Inflammatory macrophage treated with lipopolysaccharide for 1 hour (primary cell): ENCODE measurements at places on chromosomes 7 and 10.

GRCh38 chr10:104144931-104145330 is 23.0 kb downstream of the SFR1 start:
- peak; percentile 61 for DNase-seq

GRCh38 chr10:49486009-49486408 is 52.9 kb downstream of the ERCC6 start:
- no peak for DNase-seq

DNA sequence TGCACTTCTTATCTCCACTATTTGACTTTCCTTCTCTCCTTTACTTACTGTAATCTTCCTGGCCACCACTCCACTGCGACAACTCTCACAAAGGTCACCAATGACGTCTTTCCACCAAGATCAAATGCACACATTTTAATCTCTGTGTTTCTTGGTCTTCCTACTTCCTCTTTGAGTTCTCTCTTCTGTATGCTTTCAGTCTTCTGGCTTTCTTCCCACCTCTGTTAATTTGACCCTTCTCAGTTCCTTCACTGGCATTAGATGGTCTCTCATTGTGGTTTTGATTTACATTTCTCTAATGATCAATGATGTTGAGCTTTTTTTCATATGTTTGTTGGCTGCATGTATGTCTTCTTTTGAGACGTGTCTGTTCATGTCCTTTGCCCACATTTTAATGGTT is 31.9 kb downstream of the FAM107B start:
- DNase-seq: peak; percentile 31

- no peak for DNase-seq
These were observed 52.4 kb downstream of the SHH start for GRCh38 chr7:155759740-155760430.

DNA sequence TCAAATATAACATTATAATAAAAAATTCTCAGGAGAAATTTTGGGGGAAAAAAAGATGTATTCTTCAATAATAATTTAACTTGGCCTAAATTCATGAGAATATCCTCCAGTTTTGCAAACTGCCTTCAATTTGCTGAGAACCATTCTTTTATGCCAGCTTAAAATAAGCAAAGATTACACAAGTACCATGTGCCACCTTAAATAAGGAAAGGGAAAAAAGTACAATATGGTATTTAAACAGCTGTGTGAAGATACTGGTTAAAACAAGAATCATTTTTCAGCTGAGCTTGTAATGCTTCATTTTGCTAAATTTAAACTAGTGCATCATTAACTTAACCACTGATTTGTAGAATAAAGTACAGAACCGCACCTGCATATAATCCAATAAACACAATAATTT is 217.8 kb downstream of the LRRN3 start:
- no peak for DNase-seq

GRCh38 chr10:666237-667012 is 23.0 kb downstream of the DIP2C start:
- no peak for DNase-seq

DNA sequence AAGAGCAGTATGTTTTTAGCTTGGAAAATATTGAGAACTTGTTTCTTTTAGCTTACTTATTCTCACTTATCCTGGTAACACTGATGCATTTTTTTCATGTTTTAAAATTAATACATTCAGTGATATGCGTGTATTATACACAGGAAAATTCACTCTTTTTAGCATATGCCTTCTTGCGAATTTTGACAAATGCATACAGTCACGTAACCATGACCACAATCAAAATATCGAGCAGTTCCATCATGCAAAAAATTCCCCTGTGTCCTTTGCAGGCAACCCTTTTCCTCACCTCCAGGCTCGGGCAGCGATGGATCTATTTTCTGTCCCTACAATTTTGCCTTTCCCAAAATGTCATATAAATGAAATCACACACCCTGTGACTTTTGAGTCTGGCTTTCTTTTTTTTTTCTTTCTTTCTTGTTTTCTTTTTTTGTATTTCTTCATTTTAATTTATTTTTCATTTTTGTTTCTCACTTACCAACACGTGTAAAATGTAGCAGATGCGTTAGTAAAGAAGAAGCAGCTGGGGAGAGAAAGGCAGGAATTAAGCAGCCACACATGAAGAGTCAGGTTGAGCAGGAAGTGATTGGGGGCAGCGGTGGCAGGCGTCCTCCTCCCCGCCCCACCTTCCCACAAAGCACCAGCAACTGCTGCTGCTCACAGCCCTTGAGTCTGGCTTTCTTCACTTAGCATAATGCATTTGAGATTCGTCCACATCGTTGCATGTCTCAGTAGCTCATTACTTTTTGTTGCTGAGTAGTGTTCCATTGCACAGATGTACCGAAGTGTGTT is 29.9 kb downstream of the ADRB1 start:
- no peak for DNase-seq

GRCh38 chr7:10312942-10313341 is 660.7 kb upstream of the PHF14 start:
- DNase-seq: no peak

DNA sequence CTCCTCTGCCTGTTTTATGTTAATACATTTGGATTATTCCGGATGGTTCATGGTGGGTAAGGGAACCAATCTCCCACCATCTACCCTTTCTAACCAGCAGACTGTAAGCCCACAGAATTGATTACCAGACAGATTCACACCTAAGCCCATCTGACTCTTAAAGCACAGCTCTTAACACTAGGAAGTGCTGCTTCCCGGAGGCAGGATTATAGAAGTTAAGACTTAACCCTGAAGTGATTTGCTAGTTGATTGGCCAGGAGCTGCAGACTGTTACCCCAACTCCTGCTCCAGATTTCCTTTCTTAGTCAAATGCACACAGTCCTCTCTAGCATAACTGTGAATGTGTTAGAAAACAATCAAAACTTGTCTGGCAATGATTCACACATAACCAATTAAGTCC is 221.7 kb downstream of the CDK14 start:
- no peak for DNase-seq

- DNase-seq: no peak
These were observed 272.9 kb upstream of the ZWINT start for GRCh38 chr10:56633876-56634452.

DNA sequence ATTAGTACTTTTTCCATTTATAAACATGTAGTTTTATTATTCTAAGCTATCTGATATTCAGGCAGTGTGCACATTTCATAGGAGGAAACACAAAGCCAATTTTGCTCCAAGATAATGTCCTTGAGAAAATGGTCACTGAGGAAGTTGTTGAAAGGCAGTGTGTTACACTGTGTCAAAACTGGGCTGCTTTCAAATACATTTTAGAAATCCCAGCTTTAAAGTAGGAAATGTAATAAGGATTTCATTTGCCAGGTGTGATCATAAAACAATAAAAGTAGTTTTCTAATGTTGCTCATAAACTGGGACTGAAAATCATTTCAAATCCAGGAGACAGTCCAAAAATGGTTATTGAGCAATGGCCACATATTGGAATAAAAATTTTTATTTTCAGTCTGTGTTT is 80.1 kb downstream of the WDR37 start:
- no peak for DNase-seq

DNA sequence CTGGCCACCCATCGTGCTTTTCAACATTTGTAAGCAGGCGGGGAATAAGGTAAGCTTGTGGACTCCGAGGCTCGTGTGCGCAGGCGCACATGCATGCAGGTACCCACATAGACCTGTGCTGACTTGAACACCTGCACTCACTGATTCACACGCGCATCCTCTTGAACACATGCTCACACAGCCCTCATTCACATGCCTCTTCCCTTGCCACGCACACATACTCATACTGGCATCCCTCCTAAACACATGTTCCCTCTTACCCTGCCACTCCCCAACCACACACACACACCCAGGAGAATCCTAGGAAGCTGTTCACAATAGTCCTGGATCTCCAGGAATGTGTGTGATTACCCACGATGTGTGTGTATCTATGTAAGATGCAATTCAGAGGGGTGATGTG is 44.1 kb upstream of the LBX1 start:
- DNase-seq: no peak

GRCh38 chr10:73940634-73941221 is 29.8 kb downstream of the PLAU start:
- peak; percentile 67 for DNase-seq

GRCh38 chr7:90216771-90217170 is 5.2 kb downstream of the STEAP2 start:
- no peak for DNase-seq

DNA sequence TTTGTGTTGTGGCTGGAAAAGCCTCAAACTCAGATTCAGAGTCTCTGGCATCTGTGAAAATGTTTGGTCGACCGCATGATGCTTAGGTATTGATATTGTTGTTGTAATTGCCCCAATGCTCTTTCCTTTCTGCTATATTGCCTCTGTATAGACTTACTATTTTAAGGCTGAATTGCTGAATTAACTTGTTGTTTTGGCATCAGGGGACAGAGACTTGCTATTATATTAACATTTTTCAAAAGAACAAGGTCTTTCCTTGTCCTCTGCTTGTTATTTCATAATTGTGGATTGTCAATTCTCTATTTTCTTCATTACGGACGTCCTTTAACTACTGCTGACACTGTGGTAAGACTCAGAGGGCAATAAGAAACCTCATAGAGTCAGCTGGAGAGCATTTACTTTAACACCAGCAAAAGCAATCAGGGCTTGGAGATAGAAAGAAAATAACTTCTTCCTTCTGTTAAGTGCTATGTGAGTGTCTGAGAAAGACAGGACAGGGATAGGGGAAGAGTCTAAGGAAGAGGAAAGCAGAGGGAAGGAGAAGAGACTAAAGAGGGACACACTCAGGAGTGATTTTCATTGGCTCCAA is 17.6 kb downstream of the CPED1 start:
- no peak for DNase-seq

DNA sequence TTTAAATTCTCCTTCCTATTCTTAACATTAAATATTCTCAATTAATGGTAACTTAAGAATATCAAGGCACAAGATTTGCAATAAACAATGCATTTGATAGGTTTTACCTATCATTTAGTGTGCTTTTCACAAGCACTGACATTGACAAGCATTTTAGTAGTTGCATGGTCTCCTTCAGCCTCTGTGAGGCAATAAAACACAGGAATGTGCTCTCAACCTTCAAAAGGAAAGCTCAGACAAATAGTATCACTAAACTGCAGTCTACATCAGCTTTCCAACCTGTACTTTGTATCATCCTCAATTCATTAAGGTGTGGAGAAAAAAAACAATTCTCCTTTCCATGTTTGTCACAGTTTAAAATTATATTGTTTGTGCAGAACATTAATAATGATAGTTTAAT is 51.1 kb upstream of the TSPAN13 start:
- no peak for DNase-seq

GRCh38 chr10:29470355-29470705 is 164.4 kb downstream of the SVIL start:
- DNase-seq: no peak

DNA sequence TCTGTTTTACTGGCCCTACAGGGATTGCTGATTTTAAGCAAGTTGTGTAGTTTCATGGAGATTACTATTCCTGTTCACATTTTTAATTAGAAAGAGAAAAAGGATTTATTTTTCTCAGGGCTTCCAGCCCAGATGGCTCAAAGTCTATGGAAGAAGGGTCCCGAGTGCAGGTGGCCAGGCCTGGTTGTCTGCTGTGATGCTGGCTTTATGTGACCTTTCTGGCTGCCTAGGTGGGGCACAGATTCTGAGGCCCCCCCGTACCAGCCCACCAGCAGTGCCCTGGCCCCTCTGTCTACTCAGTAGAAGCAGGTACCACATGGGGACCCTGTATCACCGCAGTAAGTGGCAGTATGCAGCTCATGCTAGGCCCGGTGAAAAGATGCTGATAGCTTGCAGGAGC is 426.5 kb downstream of the LRMDA start:
- no peak for DNase-seq

- no peak for DNase-seq
These were observed 139.8 kb downstream of the CUBN start for GRCh38 chr10:16989826-16990293.

GRCh38 chr10:132303361-132304115 is 4.2 kb downstream of the STK32C start:
- no peak for DNase-seq

DNA sequence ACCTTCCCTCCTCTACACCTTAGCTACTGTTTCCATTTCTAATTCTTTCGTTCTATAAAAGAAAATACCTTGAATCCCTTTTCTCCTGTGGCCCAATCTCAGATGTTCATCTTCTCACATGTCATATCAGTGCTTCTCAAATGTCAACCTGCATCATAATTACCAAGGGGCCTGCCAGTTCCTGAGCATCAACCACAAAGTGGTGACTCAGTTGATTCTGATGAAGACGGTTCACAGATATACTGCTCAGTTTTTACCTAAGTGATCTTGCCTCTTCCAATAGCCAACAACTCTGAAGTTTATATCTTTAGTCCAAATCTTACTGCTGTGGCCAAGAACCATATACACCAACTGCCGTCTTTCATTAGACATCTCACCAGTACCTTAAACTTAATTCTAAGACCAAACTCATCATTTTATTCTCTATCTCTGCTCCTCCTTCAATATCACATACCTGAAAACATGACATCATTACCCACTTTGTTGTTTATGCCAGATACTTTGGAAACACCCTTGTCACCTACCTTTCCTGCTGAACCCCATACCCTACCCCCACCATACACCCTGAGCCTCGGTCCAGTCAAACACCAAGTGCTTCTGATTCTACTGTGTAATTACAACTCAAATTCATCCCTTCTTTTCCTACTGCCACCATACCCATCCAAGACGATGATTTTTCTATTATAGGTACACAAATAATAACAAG is 115.5 kb downstream of the LMBR1 start:
- DNase-seq: no peak
